Tracheal epithelial cell (primary cell): ENCODE measurements at places on chromosomes 4 and X. TPM values are rescaled to one million over a fixed set of nuclear protein-coding genes. Genes with fewer than 3 reads are reported as not detected.

Gene NWD2
- under 0.01 TPM in 1 of 2 replicates, not detected in the other for total RNA-seq

Gene GPRASP2
- 7.2 and 8.0 TPM in 2 replicates for total RNA-seq

Gene TCEAL6
- not detected in 2 replicates for total RNA-seq

Gene H2BW1
- total RNA-seq = not detected in 2 replicates

Gene CENPE
- 0.43 and 2.4 TPM in 2 replicates for total RNA-seq

Gene IL9R
- total RNA-seq = not detected in 2 replicates

Gene MAGEC2
- total RNA-seq = not detected in 2 replicates

Gene SPIN4
- 1.4 and 1.5 TPM in 2 replicates for total RNA-seq

Gene CRMP1
- 0.24 TPM in 1 of 2 replicates, not detected in the other for total RNA-seq

Gene NXF2B
- not detected in 2 replicates for total RNA-seq

Gene PALLD
- 88.5 and 251 TPM in 2 replicates for total RNA-seq

Gene TKTL2
- total RNA-seq = not detected in 2 replicates

Gene PNMA6A
- total RNA-seq = 0.43 and 0.48 TPM in 2 replicates

Gene MCF2
- total RNA-seq = under 0.01 TPM in 2 replicates

Gene EFHC2
- 0.24 and 0.43 TPM in 2 replicates for total RNA-seq

Gene RASL11B
- 1.4 and 2.8 TPM in 2 replicates for total RNA-seq

Gene LGI2
- under 0.01 TPM in 1 of 2 replicates, not detected in the other for total RNA-seq

Gene FAM114A1
- 50.1 and 118 TPM in 2 replicates for total RNA-seq

Gene GAGE12H
- total RNA-seq = not detected in 2 replicates

Gene HSD17B13
- total RNA-seq = not detected in 2 replicates
